ENCODE measurements at places on chromosomes 13 and 19.

- DNase-seq = no peak
Measured at GRCh38 chr19:8654591-8655339, 24.3 kb downstream of the NFILZ start.

DNA sequence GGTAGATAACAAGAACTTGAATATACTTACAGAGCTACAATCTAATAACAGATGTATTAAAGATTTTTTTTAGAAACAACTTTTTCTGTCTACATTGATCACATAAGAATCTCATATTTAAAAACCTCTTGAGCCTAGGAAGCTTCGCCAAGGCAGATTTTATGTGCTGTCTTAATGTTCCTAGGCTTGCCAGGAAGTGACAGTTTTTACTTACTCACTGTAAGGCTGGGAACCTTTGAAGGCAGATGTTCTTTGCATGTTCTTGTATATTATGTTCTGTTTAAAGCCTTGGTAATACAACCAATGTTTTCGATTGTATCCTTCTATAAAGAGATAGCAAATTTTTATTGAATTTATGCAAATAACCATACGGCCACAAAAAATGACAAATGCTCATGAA, 492.7 kb downstream of the GPC5 start:
- DNase-seq = no peak

DNA sequence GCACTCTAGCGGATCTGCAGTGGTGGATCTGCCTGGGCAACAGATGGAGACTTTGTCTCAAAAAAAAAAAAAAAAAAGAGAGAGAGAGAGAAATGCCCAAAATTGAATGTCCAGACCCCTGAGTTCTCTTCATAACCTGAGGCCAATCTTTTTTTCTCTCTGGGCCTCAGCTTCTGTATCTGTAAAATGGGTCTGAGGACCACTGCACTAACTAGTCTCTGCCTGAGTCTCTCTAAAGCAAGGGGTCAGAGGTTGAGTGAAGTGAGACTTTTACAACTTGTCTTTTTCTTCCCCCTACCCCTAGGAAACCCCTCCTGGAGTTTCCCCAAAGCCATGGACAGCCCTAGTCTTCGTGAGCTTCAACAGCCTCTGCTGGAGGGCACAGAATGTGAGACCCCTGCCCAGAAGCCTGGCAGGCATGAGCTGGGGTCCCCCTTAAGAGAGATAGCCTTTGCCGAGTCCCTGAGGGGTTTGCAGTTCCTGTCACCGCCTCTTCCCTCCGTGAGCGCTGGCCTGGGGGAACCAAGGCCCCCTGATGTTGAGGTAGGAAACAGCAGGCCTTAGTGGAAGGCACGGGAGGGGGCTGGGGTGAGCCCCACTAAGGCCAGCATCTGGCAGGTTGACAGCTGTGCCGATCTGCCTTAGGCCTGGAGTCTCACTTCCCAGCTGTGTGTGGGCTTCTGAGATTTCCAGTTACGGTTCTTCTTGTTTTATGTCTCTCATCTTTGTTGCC, 1.8 kb downstream of the TMEM91 start:
- no peak for DNase-seq

GRCh38 chr13:95087746-95088305, 213.4 kb downstream of the ABCC4 start:
- no peak for DNase-seq

- DNase-seq = no peak
Measured at GRCh38 chr19:50551715-50552187, 16.5 kb downstream of the LRRC4B start.

GRCh38 chr13:35843272-35843671, 287.9 kb downstream of the DCLK1 start:
- DNase-seq = no peak

GRCh38 chr13:78197231-78197630, 278.6 kb upstream of the EDNRB start:
- DNase-seq = no peak

Measured in cortex of kidney (tissue), 1 donor.